ENCODE measurements at places on chromosomes 2 and 18.
A peak's percentile ranks its signal among the peaks of the same experiment; 100 is the strongest.

- DNase-seq, result peak; percentile 77
Measured at GRCh38 chr2:210961249-210961648, 404.9 kb downstream of the CPS1 start.

DNA sequence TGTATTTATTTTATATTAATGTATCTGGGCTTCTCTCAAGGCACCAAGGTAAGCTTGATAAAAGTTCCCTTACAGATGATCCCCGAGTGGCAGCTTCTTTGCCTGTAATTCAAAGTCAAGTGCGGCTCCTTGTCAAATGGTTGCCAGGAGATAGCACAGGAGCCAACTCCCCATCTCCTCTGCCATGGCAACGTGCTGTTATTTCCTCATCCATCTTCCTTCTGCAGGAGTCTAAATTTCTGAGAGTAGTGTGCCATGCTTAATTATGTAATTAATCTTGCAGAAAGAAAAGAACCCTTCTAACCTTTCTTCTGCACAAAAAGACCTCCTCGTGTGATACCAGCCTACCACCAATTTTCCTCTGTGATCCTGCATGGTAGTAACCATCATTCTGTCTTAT, 46.2 kb upstream of the ACMSD start:
- no peak for DNase-seq

DNA sequence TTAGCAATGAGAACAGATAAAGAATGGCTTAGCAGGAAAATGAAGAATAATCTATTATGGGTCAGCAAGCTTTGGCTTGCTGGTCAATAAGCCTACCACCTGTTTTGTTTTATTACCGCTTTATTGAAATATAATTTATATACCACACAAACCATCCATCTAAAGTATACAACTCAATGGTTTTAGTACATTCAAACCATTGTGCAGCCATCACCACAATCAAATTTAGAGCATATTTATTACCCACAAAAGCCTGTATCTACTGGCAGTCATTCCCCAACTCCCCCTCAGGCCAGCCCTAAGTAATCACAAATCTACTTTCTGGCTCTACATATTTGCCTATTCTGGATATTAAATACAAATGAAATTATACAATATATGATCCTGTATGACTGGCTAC, 17.2 kb downstream of the PPP3R1 start:
- no peak for DNase-seq

DNA sequence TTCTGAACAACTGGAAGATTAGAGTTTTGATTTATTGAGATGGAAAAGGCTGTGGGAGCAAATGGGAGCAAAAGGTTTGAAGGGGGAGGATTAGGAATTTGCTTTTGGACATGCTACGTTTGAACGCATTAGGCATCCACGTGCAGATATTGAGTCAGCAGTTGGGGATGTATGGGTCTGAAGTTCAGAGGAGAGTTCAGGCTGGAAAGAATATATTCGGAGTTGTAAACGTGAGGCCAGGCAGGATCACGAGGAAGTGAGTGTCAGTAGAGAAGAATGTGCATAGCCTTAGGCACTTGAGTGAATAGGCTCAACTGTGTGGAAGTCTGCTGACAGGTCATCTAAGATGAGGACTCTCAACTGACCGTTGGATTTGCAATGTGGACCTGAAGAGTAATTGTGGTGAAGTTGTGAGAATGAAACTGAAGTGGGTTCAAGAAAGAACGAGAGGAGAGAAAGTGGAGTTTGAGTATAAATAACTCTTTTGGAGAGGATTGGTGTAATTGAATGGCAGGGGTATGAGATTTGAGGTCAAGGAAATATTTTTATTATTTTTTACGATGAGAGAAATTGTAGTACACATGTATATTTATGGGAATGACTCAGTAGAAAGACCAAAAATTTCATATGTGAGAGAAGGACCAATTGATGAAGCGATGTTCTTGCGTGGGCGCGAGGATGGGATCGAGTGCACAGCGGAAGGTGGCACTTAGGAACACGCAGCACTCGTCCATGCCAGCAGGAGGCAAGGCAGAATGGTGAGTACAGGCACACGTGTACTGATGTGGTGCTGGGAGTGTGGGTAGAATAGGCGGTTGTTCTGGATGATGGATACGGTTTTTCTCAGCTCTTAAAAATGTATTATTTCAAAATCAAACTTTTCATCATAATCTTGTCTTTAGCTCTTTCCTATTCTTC, 40.5 kb upstream of the POLE4 start:
- DNase-seq, result peak; percentile 60

- peak; percentile 65 for DNase-seq
Measured at GRCh38 chr18:22912835-22913234, 20.3 kb upstream of the RBBP8 start.

- no peak for DNase-seq
Measured at GRCh38 chr2:117949806-117950205, 64.1 kb downstream of the CCDC93 start.

DNA sequence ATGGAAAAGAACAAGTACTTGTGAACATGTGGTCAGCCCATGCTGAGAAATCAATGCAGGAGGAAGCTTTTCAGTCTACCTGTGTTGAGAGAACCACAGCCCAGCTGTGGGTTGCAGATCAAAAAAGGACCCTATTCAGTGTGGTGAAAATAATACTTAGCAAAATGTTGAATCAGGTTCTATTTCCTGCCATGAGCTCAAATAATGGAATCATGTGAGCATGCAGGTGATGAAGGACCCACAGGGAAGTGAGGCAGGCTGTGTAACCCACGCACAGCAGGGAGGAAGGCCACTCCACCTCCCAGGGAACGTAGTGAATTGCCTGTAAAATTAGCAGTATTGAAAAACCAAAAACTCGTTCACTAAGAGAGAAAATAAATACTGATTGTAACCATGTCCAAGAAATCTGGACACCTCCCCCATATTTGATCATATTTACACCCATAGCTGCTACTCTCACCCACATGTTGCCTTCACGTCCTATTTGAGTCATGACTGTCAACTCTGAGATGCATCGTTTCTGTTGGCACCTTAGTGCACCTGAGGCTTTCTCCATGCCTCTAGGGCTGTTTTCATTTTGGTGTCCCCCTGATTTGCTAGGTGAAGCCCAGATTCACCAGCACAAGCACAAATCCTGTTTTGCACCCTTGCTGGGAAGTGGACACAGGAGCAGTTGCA, 20.5 kb upstream of the BCL2L11 start:
- no peak for DNase-seq

DNA sequence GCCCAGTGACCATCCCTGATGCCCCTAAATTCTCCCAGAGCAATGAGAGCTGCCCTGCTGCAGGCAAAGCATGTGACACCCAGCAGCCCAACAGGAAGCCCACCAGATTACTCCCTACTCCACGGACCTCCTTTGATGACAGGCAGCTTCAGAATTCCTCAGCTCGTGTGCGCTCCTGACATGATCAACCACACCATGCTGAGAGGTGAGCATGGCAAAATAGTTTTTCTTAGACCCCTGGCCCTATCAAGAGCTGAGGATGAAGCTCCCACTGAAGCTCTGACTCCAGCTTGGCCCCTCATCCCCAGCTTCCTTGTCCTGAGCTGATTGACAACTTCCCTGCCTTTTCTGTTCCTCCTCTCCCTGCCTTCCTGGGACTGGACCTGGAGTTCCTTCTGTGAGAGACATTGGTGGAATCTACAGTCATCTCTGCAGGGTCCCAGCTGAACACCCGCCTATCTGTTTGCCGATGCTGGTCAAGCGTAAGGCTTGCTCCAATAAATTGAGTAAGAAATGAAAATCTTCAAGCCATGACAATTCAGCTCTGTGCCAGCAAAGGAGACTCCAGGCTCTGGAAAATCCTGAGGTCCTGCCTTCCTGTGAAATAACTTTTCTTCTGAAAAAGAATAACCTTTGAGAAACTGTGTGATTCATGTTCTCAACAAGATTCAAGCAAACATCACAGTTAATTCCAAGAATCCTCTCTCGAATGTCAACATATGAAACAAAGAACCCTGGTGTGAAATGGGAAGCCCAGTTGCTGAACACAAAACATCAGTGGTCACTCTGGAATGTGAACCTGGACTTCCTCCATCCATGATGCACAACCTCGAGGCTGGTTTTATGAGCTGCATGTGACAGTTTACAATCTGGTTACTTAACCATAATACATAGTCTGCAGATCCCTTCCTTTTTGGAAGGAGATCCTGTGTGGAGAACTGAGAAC, 201.1 kb downstream of the SPP2 start:
- peak; percentile 97 for DNase-seq

DNA sequence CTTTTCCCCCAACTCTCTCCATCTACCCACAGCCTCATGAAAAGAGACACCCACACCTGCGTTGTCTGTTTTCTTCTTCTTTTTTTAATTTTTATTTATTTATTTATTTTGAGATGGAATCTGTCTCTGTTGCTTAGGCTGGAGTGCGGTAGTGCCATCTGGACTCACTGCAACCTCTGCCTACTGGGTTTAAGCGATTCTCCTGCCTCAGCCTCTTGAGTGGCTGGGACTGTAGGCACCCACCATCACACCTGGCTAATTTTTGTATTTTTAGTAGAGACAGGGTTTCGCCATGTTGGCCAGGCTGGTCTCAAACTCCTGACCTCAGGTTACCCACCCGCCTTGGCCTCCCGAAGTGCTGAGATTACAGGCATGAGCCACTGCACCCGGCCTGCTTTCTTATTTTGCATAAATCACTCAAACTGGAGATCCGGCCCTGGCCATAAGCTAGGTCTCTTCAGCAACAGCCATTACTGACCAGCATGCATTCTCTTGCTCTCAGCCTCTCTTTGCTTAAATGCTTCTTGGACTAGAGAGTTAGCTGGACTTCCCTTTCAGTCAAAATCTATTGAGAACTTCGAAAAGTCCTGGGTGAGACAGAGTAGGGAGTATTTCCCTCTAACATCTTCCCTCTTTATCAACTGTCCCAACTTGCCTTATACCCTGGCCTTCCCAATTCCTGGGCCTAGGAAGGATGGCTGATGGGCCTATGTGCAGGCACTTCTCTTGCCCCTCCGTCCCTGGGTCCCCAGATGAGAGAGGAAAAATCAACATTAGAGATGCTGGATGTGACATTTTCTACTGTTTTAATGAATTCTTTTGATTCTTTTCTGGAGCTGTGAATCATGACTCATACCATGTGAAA, 27.3 kb downstream of the MYCN start:
- DNase-seq, result no peak

- no peak for DNase-seq
Measured at GRCh38 chr2:74072565-74072964, 75.1 kb downstream of the BOLA3 start.

DNA sequence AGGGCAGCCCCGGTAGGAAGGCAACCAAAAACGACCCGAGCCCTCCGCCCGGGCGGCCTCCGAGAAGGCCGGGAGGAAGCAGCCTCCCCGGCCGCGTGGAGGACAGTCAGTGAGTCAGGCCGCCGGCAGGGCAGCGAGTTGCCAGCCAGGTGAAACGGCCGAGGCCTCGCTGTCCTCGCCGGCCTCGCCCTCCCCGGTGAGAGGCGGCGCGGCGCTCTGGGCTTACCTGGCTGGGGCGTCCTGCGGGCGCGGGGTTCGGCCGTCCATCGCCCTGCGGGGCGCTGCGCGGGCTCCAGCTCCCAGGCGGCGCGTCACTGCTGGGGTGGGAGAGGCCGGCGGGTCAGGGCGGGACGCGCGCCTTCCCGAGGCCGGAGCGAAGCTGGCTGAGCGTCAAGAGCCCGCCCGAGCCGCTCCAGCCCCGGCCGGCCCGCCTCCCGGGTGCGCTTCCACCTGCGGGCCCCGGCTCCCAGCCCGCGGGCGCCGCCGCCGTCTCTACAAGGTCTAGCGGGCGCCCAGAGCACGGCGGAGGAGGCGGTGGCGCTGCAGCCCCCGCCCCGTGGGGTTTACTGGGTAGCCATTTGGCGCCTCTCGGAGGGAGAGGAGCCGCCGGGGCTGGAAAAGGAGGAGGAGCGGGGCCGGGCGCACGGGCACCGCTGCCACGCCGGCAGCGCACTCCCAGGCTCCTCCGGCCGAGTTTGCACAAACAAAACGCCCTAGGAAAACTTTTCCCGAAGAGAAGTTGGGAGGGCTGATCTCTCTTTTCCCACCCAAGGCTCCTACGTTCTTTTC, 499 bp downstream of the COBLL1 start:
- DNase-seq, result no peak

DNA sequence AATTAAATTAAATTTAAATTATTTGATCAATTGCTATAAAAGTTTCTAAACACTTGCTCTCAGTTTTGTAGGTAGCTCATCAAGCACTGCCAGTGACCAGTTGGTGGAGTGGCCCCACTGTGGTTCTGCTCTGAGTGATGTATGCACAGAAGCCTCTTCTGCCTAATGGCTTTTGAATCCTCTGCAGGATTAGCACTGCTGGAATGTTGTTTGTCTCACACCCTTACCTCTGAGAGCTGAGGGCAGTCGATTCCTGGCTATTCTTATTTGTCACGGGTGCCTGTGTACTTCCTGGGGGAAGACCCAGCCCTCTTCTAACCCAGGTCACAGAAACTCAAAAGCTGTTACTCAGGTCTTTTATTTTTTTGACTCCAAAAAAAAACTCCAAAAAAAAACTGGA, 9.5 kb downstream of the CAPN14 start:
- DNase-seq, result no peak

- no peak for DNase-seq
Measured at GRCh38 chr2:148552675-148553331, 91.7 kb upstream of the EPC2 start.

DNA sequence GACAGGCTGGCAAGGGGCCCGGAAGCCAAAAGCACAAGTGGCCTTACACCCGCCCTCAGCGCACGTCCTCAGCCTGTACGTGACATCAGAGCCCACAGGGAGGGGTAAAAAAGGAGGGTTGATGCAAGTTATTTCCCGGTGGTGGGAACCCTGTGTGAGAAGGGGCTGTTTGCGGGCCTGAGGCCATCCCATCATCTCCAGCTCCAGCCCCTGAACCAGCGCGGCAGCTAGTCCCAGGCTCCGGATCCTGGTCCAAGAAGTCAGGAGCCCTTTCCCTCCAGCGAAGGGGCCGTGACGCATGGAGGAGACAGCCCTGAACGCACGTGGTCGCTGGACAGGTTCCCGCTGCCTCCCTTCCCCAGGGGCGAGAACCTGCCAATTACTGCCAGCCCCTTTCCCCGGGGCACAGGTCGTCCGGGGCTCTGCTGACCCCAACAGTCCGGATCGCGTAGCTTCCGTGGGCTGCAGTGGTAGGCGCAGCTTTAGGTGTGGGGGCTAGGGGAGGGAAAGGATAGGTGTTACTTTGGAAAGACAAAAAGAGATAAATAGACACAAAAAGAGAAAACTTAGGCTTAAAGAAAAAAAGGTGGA, 1.3 kb upstream of the LRP2 start:
- DNase-seq, result no peak

GRCh38 chr2:136025057-136025973, 39.9 kb upstream of the DARS1 start:
- peak; percentile 29 for DNase-seq

- DNase-seq, result no peak
Measured at GRCh38 chr2:240965296-240965904, 33.0 kb upstream of the SNED1 start.

DNA sequence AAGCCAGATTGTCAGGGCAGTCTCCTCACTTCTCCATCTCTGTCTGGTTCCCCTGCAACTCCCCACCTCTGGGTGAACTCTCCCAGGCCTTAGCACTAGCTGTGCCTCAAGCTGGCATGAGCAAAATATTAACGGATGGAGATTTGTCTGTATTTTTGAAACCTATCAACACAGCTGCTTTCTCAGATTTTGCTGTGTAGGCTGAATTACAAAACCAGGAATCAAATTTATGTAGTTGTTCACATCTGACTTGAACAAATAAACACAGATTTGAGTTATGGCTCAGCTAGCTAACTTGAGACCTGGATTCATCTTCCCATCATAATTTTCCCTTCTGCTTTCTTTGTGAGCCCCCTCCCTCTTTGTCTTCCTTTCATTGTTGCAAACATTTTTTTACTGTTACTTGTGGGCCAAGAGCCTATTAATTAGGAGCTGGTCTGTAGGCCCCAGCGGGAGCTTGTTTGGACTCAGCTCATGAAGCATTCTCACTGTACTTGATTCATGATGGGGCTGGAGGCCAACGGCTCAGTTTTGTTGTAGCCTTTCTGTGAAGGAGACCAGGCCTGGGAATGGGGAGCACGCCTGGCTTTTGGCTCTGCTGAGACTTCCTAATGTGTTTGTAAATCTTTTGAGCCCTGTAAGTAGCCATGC, 164.1 kb upstream of the GATA6 start:
- DNase-seq, result no peak

All from kidney epithelial cell (primary cell).